ENCODE measurements at places on chromosomes 16 and 17. TPM values are rescaled to one million over a fixed set of nuclear protein-coding genes. Genes with fewer than 3 reads are reported as not detected.
A peak's percentile ranks its signal among the peaks of the same experiment; 100 is the strongest.

Gene MMP28
- not detected for total RNA-seq

Gene HIGD1B
- total RNA-seq = not detected

Gene UMOD
- not detected for total RNA-seq

Gene MT1A
- total RNA-seq = not detected

DNA sequence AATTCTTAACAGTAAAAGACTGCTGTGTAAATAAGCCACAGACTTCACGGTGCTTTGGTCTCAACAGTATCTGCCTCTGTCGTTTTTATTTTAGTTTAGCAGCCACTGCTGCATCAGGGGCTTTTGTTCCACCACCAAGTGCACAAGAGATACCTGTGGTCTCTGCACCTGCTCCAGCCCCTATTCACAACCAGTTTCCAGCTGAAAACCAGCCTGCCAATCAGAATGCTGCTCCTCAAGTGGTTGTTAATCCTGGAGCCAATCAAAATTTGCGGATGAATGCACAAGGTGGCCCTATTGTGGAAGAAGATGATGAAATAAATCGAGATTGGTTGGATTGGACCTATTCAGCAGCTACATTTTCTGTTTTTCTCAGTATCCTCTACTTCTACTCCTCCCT is 7.9 kb downstream of the HERPUD1 start:
- no peak for DNase-seq

- no peak for DNase-seq
Measured at GRCh38 chr17:5677620-5678019, 93.3 kb upstream of the NLRP1 start.

GRCh38 chr17:79811011-79811867 is 14.4 kb upstream of the CBX8 start:
- DNase-seq = peak; percentile 55

- DNase-seq = no peak
Measured at GRCh38 chr17:63455417-63455816, 9.3 kb upstream of the CYB561 start.

- no peak for DNase-seq
Measured at GRCh38 chr16:87570938-87571867, 31.1 kb upstream of the JPH3 start.

- DNase-seq = no peak
Measured at GRCh38 chr16:71430744-71431143, 11.1 kb downstream of the TLE7 start.

GRCh38 chr16:692356-693108 is 2.3 kb upstream of the WDR24 start:
- no peak for DNase-seq

DNA sequence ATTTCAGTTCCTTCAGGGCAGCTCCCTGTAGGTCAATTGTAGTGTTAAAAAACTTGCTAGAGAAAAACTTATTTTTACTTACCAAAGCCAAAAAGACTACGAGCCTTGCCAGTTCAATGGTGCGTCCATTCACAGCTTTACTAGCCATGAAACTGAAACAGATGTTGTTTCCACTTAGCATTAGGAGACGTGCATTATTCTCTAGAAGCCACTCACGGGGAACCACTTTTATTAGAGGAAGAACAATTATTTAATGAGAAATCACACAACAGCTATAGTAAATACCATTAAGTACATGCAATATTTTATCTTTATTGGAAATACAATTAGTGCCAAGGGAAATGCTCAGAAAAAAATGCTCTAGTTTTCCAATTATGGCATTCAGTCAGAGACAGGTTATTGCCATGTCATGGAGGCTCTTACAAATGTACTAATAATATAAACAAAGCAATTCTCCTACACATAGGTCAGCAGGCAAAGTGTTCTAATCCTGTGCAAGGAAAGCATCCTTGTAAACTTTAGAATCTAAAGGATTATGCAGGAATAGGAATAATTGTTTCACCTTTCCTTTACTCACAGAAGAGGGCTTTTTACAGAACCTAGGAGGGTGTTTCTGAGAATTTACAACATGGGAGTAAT is 17.4 kb downstream of the LASP1NB start:
- no peak for DNase-seq

All from MG63 (cell line).